ENCODE measurements at places on chromosomes 16 and 17.
A peak's percentile ranks its signal among the peaks of the same experiment; 100 is the strongest.

- no peak for DNase-seq
Observed at GRCh38 chr17:78853926-78854394, 13.3 kb upstream of the USP36 start.

DNA sequence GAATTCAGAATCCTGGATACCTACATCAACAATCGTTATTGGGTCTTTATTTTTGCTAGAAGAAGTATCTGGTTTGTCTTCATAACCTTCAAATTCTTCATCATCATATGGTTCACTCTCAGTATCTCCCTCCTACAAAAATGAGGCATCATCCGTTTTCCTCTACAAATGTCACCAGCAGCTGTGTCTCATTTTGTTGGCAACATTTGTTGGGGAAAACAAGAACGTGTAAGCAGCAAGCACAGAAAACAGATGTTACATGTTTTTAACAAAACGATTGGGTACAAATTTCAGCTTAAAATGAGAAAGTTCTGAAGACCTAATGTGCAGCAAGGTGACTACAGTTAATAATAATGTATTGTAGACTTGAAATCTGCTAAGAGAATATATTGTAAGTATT, 8.7 kb downstream of the CCDC47 start:
- DNase-seq: no peak

DNA sequence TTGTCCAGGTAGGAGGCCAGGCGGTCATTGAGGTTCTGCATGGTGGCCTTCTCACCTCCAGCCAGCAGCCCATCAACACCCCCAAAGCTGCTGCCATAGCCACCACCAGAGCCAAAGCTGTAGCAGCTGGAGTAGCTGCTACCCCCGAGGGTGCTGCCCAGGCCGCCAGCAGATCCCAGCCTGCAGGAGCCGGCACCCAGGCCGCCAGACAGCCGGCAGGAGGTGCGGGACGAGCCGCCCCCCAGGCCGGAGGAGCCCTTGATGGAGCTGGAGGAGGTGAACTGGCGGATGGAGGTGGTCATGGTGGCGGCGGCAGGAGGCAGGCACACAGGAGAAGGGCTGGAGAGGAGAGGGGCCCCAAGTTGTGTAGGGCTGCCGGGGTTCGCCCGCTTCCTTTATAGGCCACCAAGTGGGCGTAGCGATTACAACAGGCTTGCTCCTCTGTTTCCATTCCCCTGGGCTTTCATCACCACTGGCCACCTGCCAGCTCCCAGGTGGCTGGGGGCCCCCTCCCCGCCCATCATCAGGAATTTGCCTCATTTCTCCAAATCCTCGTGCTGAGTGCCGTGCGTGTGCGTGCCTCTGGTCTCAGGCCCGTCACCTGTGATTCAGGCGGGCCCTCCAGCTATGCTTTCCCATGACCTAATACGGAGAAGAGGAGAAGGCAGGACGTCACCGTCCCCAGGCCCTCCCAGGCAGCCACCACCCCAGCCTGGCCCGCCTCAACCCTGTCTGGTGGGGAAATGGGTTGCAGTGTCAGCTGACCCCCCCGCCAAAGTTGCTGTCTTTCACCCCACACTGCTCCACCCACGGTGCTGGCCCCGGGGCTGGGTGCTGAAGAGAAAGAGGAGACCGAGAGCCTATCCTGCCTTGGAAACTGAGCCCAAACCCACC, at the start of gene KRT17:
KRT17 (minus strand) TSS at position 368 of the 894 bp plus-strand sequence; CDS start at position 302, 66 bp downstream.
- no peak for DNase-seq

- DNase-seq: peak; percentile 4
Observed at GRCh38 chr16:73232555-73233328, 184.8 kb upstream of the ZFHX3 start.

GRCh38 chr16:54165912-54166865, 120.4 kb downstream of the IRX3 start:
- DNase-seq: no peak

DNA sequence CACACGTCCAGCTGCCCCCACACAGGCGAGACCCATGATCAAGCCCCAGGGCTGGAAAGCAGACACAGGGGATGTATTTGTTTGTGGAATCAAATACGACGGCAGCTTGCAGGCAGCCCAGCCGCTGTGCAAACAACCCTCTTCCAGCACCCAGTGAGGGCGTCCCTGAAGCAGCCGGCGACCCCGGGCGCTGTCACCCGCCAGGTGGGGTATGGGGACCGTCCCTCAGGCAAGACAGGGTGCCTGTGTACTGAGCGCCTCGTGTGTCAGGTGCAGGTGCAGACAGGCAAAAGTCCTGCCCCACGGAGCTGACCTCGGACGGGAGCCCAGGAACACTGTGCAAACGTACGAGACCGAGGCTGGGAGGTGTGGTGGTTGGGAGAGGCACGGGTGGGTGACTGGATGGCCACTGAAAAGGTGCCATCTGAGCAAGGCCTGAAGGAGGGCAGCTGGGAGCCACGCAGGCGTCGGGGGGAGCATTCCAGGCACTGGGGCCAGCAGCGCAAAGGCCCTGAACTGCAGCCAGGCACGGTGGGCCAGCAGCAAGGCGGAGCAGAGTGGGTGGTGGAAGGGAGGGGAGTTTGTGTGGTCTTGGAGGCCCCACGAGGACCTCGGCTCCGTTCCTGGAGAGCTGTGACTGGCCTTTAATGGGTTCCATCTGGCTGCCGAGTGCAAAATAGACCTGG, 48.5 kb downstream of the CBFA2T3 start:
- no peak for DNase-seq

DNA sequence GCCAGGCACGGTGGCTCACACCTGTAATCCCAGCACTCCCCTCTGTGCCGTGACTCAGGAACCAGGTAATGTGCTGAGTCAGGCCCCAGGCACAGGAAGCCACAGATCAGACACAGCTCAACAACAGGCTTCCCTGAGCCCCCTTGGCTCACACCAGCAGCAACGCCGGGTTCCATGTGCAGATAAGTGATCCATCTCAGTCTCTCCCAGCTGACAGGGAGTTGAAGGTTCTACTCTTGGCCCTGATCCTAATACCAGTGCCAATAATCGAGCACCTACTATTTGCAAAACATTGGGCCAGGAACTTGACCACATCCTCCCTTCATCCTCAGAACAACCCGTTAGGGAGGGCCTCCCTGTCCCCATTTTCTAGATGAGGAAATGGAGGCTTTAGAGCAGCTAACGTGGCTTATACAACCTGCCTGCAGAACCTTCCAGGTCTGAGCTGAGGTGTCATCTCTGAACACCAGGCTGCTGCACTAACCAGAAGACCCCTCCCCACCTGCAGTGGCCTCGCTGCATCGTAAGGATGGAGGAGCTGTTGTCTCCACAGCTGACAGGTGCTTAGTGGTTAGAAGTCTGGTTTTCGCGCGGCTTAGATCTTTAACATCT, 64.8 kb upstream of the AMZ2 start:
- DNase-seq: no peak

GRCh38 chr16:80459331-80459777, 81.4 kb upstream of the DYNLRB2 start:
- no peak for DNase-seq

DNA sequence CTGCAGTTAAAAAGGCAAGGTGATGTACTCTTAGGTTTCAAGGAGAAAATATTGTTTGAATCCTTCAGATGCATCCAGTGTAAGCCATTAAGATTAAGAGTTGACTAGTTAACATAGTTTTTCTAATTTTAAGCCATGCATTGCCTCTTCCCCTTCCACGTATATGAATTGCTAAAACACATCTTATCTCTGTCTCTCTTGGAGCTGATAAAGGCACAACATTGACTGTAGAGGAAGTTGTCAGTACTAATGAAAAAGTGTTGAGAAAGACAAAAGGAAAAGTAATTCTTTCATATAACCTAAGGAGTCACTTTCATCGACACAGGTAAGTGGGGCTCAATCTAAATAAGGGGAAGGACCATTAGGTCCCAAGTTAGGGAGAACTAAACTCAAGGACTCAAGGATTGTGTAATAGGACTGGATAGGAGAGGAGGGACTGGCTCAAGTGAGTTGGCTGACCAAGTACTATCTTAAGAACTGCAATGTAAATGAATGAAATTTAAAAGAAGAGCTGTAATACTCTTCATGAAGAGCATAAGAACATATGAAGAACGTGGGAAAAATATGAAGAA, 55.6 kb downstream of the GRB7 start:
- no peak for DNase-seq

GRCh38 chr16:57743886-57744641, 8.5 kb downstream of the KATNB1 start:
- DNase-seq: no peak

- peak; percentile 70 for DNase-seq
Observed at GRCh38 chr17:60248618-60249289, 99.0 kb downstream of the CA4 start.

DNA sequence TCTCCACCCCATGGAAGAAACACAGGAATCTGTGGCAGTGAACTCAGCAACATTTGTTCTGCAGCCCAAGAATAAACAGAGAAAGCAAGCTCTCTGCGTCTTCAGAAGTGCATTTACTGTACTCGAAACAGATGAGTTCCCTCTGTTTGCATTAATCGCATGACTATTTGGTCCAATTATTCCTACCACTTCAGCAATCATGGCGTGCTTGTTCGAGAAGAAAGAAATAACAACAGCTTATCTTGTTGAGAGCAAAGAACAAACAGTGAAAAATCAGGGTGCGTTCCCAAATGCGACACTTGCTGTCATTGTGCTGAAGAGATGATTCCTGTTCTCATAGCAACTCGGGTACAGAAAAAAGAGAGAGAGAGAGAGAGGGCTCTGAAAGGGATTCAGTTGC, 445.3 kb upstream of the MAF start:
- no peak for DNase-seq

DNA sequence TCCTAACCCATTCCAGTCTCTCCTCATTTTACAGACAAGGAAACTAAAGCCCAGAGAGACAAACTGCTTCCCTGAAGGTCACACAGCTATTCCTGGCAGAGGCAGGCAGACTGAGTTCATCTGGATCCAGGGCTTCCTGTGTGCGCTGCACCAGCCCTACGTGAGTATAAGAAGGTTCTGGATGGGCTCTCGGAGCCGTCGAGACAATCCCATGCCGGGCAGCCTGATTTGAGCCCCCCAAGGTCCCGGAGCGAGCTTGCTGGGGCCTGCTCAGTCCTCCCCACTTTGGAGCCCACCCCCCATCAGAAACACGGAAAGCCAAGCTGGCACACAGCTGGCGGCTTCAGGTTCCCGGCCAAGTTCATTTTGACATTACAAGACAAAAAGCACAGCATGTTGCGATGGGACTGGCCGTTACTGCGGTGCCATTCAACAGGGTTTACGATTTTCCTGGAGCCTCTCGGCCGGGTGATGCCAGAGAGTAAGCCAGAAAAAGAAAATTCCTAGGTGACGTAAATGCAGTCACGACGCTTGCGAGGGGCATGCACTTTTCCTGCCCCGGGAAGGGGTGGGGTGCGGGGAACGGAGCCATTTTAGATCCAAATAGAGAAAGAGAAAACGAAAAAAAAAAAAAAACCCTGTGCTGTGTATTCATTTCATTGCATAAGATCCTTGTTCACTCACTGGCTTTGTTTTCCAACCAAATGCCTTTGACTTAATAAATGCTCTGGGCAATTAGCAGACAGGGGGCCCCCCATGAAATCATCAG, 167.1 kb upstream of the FOXF1 start:
- no peak for DNase-seq

- DNase-seq: peak; percentile 90
Observed at GRCh38 chr17:82297714-82298537, 19.5 kb downstream of the CD7 start.

DNA sequence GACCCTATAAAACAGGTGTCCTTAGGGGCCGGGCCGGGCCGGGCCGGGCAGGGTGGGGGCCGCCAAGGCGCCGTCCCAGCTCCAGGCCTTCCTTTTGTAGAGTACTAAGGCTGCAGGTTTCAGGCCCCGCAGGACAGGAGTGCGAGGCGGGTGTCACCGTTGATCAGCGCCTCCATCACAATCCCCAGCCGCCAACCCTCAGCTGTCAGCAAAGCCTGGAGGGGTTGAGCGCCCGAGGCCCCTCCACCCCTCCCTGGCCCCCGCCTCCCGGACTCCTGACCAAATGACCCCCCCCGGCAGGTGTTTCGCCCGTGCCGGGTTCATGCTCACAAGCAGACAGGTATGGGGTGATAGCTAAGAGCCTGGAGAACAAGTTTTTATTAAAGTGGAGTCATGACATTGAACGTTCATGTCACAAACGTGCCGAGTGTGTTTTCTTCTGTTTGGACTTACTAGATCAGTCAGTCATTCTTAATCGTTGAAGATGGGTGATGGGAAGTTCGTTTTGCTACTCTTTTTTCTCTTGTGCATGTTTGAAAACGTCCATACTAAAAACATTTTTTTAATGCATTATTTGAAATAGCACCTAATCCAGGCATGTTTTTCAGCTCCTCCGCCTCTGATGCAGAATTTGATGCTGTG, 534 bp downstream of the ARL2BP start:
- no peak for DNase-seq

DNA sequence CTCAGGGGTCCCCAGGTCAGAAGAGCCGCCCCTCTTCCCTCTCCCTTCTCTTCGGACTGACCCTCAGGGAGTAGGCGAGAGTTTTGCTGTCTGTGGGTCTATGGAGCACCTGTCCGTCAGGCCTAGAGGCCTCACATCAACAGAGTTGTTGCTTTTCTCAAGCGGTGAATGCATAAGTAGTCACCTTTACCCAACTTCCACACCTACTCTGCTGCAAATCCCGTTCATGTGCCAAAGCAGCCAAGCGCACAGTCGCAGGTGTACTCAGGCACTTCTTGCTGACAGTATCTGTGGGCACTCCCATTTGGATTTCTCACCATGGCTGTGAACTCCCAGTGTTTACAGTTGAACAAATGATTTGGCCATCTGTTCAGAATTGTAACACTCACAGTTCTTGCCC, 4.0 kb upstream of the FA2H start:
- no peak for DNase-seq

- no peak for DNase-seq
Observed at GRCh38 chr17:65360961-65361552, 200.4 kb downstream of the AXIN2 start.

GRCh38 chr16:19831678-19832077, 53.0 kb downstream of the GPRC5B start:
- peak; percentile 78 for DNase-seq

DNA sequence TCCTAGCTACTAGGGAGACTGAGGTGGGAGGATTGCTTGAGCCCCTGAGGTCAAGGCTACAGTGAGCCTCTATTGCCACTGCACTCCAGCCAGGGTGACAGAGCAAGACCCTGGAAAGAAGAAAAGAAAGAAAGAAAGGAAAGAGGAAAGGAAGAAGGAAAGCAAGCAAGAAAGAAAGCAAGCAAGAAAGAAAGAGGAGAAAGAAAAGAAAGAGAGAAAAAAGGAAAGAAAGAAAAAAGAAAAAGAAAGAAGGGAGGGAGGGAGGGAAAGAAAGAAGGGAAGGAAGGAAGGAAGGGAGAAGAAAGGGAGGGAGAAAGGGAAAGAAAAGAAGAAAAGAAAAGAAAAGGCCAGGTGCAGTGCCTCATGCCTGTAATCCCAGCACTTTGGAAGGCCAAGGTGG, 9.0 kb downstream of the ACTG1 start:
- no peak for DNase-seq
